ENCODE measurements at places on chromosomes 4 and X. TPM values are rescaled to one million over a fixed set of nuclear protein-coding genes. Genes with fewer than 3 reads are reported as not detected.

The PDCL2 gene
- not detected for total RNA-seq

The IGSF1 gene
- 16.1 TPM for total RNA-seq

The ADH1A gene
- total RNA-seq: 1.5 TPM

The SLC38A5 gene
- 2.6 TPM for total RNA-seq

GRCh38 chrX:45557387-45557786 lies 356.7 kb upstream of the DIPK2B start:
- no peak for DNase-seq

DNA sequence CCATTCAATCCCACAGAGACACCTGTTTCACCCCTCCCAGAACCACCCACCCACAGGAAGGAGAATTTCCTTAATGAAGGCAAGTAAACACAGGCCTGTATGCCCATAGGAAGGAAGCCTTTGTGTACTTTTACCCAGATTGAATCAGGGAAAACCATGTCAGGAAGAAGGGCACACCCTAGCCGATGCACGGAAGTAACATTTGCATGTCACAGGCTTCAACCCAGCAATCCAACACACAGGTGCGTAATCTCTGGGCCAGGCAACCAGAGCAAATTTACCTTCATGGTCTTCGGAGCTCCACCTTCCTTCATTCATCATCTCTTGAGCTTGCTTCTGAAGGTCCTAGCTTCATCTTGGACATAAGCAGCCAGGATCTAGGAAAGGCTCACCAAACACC lies 206.3 kb downstream of the SHROOM3 start:
- DNase-seq: no peak

DNA sequence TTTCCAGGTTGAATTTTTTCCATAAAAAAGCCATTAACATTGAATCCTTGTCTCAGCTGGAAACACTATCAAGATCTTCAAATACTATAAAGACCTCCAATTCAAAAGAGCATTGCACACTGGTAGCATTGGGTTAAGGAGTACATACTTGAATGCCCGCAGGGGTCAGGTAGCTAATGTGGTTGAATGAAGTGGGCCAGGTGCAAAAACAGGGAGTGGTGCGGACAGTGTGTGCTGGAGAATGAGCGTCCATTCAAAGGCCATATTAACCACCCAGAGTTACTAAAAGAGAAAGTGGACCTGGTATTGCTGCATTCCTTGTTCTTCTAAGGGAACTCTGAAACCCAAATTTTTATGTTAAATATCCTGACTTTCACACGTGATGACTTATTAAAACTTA lies 91.6 kb downstream of the NYX start:
- DNase-seq: no peak

GRCh38 chrX:13605611-13606010 lies 36.2 kb downstream of the EGFL6 start:
- no peak for DNase-seq

DNA sequence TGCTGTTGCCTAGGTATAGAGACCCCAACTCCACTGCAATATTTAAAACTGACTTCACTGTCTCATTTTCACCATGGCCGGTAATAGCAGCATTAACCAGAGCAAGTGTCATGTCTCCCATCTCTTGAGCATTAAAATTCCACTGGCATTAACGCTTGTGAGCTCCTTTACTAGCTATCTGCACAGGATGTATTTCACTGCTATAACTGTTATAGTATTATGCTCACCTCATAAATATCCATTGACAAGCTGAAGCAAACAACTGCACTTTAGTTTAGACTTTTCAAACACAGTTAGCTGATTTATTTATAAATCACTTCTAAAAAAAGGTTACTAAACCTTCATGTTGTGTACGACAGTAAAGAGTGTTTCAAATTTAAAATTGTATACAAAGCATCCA lies 157.8 kb downstream of the ANTXR2 start:
- no peak for DNase-seq

DNA sequence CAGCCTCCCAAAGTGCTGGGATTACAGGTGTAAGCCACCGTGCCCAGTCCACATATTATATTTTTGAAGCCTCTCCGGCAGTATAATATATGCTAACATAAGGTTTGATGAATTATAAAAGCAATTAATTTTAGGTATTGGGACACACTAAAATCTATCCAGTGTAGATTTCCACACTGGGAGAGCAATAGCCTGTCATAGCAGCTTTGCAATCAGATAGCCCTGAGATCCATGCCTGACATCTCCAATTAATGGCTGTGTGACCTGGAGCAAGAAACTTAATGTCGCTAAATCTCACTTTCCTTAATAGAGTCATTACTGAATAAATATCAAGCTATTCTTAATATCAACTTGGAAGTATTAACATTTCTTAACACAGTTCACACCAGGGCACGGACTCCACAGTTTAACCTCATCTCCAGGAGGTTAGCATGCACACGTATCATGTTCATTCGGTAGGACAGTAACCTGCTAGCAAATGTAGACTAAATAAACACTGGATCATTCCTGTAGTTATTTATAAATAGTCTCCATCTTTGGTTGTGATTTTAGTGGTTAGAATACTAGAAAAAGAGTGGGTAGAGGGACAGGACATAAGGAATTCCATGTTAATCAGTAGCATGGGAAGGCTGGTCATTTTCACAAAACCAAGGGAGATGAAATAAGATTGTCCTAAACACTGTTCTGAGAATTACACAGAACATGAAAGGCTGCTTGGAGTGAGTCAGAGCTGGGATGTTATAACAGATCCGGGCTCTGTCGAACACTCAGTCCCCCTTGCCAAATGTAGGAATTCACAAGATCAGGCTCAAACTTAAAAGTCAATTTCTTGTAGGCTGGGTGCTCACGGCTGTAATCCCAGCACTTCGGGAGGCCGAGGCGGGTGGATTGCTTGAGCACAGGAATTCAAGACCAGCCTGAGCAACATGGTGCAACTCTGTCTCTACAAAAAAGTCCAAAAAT lies 254.7 kb downstream of the PALLD start:
- no peak for DNase-seq

GRCh38 chr4:6902318-6903042 lies 7.1 kb upstream of the TBC1D14 start:
- DNase-seq: no peak

- DNase-seq: peak; percentile 56
Observed at GRCh38 chr4:1512738-1513660, 106.8 kb upstream of the NKX1-1 start.

- no peak for DNase-seq
Observed at GRCh38 chr4:99856166-99856565, 38.1 kb downstream of the LAMTOR3 start.

- no peak for DNase-seq
Observed at GRCh38 chr4:86058621-86059020, 301.2 kb downstream of the MAPK10 start.

GRCh38 chr4:95857761-95858160 lies 17.9 kb downstream of the PDHA2 start:
- no peak for DNase-seq

DNA sequence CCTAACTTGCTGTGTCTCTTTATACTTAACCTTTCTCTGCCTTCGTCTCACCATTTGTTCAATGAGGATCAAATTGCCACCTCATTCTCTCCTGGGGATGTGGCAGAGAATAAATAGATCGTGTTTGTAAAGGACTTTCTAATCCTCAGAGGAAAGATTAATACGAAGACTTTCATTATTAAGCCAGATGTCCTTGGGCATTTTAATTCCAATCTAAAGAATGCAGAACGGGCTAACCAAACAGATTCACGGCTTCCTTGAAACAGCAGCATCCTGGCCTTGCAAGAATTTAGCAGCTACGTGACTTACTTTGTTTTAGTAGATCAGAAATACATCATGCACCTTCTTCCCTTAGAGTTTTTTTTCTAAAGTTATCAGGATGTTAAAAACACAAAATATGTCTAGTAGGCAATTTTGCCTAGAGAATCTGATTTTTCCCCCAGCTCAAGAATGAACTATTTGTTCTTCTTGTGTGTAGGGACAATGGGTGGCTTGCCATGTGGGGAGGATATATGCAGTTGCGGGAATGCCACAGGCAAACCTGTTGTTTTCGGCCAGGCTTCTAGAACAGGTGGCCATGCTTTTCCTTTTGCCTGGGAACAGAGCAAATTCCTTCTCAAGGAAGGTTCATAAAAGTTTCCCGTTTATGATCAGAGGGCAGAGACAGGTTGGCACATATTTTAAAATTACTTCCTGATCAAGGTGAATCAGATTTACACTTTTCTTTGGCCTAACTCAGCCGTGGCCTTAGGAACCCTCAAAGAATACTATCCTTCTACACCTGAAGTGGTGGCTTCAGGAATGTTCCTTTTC lies 3.0 kb downstream of the MID1 start:
- no peak for DNase-seq

GRCh38 chr4:121360495-121360894 lies 20.3 kb downstream of the QRFPR start:
- no peak for DNase-seq

- DNase-seq: no peak
Observed at GRCh38 chrX:71859637-71860036, 51.0 kb upstream of the NHSL2 start.

- DNase-seq: no peak
Observed at GRCh38 chr4:40492691-40493090, 137.0 kb downstream of the RBM47 start.

- DNase-seq: no peak
Observed at GRCh38 chr4:177016541-177017141, 223.9 kb upstream of the VEGFC start.
